Fibroblast of villous mesenchyme (primary cell): ENCODE measurements at places on chromosomes 12 and 14. TPM values are rescaled to one million over a fixed set of nuclear protein-coding genes. Genes with fewer than 3 reads are reported as not detected.

Gene PROX2
- under 0.01 TPM in 1 of 2 replicates, not detected in the other for total RNA-seq

Gene MSI1
- total RNA-seq = not detected in 2 replicates

Gene CEBPE
- not detected in 2 replicates for total RNA-seq

Gene KRT6A
- total RNA-seq = not detected in 2 replicates

Gene RND1
- total RNA-seq = under 0.01 TPM in 1 of 2 replicates, not detected in the other

Gene ASIC1
- total RNA-seq = 1.3 and 1.6 TPM in 2 replicates

Gene DGKA
- total RNA-seq = 34.8 and 45.8 TPM in 2 replicates

Gene ATF1
- total RNA-seq = 27.2 and 33.8 TPM in 2 replicates

Gene SERPINA6
- not detected in 2 replicates for total RNA-seq

Gene C14orf39
- total RNA-seq = under 0.01 TPM in 1 of 2 replicates, not detected in the other

Gene RHNO1
- 28.3 and 38.0 TPM in 2 replicates for total RNA-seq

Gene RPAP3
- 19.0 and 26.3 TPM in 2 replicates for total RNA-seq

Gene ARG2
- 3.9 TPM in 2 replicates for total RNA-seq

Gene GLS2
- total RNA-seq = under 0.01 TPM in 1 of 2 replicates, not detected in the other

Gene LRRC10
- not detected in 2 replicates for total RNA-seq

Gene NAV3
- 96.3 and 206 TPM in 2 replicates for total RNA-seq

Gene SOAT2
- total RNA-seq = not detected in 2 replicates

Gene TSPAN8
- 0.43 TPM in 1 of 2 replicates, not detected in the other for total RNA-seq

Gene VASH1
- total RNA-seq = 3.9 and 5.8 TPM in 2 replicates

- DNase-seq = no peak
Observed at GRCh38 chr12:55652352-55652751, 15.7 kb downstream of the OR10P1 start.

DNA sequence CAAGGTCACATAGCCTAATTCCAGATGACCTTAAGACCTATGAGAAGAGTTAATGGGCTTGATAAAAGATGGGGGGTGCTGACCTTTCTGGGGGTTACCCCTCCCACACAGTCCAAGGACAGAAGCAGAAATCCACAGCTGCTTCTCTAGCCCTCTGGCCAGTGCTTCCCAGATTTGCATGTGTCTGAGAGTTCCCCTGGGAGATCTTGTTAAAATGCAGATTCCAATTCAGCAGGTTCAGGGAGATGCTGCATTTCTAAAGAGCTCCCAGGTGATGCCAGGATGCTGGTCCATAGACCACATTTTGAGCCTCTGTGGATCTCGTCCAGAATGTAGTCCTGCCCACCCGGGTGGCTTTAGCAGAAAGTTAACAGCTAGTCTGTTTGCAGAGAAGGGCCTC is 82.1 kb downstream of the WSCD2 start:
- no peak for DNase-seq

- DNase-seq = no peak
Observed at GRCh38 chr12:130859161-130859560, 12.7 kb upstream of the RAN start.

GRCh38 chr12:5388581-5389535 is 43.0 kb upstream of the NTF3 start:
- DNase-seq = no peak

DNA sequence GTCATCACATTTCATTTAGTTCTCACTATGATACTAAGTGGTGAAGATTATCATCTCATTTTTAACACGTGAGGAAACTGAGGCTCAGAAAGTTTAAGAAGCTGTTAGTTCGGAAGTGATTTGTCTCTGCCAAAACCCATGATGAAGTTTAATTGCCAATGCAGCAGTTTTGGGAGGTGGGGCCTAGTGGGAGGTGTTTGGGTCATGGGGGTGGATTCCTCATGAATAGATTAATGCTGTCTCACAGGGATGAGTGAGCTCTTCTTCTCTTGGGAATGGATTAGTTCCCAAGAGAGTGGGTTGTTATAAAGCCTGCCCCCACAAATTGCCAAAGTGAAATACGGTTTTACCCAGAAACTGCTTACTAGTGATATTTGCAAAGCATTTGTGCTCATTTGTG is 91.5 kb upstream of the IGF1 start:
- no peak for DNase-seq

DNA sequence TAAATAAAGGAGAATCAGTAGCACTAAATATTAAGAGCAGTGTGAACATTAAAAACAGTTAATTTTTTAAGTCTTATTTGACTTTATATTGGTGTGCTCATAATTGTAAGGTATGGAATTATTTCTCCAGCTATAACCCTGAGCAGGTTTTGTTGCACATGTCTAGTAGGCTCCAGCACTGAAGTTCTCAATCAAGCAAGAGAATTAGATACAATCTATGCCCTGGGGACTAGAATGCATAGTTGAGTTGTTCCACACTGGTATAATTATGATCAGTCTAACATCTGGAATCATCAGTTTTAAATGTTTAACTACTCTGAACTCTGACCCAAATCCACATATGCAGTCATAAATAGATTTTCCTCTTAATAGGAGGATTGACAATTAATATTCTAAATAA is 257.8 kb upstream of the ARHGAP5 start:
- no peak for DNase-seq

- DNase-seq = no peak
Observed at GRCh38 chr14:47485421-47485820, 190.0 kb downstream of the MDGA2 start.

GRCh38 chr12:47841501-47841900 is 21.8 kb upstream of the HDAC7 start:
- DNase-seq = peak; percentile 84

GRCh38 chr14:104827177-104828055 is 26.5 kb downstream of the ZBTB42 start:
- peak; percentile 37 for DNase-seq

DNA sequence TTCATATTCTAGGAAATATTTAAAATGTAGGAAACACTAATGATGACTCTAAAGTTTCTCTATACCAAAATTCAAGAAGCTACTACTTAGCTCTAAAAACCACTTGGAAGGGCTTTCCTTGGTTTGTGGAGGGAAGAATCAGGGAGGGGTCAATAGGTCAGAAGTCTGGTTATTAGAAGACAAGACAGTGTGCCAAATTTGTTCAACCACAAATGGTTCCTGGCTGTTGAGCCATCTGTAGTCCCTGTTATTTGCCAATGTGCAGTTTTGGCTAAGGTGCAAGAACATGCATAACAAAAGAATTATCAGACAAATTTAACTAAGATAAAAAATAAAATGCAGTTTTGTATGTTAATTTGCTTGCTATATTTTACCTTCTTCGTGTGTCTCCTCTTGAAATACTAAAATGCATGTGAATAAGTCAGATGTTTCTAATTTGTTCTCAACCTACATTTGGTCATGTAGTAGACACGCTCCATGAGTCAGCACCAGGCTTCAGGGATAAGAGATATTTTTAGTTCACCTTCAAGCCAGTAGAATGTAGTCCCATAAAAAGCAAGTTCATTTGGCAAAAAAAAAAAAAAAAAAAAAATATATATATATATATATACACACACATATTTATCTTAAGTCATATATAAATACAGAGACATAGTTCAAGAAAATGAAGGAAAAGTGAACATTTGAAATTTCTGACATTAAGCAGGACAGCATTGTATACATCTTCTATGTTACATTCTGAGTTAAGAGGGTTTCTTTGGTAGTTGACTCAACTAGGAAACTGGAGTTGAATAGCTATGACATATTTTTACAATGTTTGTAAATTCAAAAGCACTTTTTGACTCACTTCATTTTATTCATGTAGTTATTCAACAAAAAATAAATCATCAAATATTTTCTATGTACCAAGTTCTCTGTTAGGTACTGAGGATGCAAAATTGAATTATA is 123.3 kb downstream of the KCNC2 start:
- peak; percentile 29 for DNase-seq

DNA sequence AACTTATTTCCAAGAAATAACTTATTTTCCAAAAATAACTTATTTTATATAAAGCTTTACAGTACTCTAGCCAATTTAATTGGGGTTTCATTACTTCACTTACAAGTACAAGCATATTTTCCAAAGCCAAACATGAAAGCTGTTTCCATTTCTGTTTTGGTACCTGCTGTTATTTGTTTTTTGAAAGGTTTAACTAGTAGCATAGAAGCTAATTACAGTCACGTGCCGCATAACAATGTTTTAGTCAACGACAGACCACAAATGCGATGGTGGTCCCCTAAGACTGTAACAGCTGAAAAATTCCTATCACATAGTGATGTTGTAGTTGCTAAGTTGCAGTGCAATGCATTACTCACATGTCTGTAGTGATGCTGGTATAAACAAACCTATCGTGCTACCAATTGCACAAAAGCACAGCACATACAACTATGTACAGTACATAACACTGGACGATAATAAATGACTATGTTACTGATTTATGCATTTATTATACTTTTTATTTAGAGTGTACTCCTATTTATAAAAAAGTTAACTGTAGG is 21.7 kb downstream of the PTPN21 start:
- DNase-seq = no peak

DNA sequence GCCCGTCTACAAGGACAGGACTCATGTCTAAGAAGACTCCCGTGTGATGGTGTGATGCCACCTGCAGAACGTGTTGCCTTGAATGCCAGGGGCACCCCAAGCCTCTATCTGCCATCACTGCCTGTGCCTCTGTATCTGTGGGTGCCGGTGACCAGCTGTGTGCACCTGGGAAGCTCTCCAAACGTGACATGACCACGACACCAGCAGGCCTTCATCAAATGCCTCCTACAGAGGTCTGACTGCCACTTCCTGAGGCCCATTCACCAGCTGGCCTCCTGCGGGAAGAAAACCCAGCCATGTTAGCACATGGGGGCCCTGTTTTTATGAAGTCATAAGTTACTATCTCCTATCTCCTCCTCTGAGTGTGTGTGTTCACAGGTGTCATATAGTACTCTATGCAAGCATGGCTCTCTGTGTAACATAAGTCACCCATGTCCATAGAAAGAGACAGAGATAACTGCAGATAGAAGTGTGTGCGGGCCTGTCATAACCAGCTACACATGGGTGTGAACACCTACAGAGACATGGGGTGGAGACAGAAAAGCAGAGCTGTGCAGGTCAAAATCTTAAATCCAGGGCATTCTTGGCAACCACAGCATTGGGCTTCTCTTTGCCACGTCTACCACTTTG is 18.3 kb upstream of the SERPINA4 start:
- no peak for DNase-seq

GRCh38 chr12:83408146-83408545 is 721.4 kb downstream of the TMTC2 start:
- DNase-seq = no peak

DNA sequence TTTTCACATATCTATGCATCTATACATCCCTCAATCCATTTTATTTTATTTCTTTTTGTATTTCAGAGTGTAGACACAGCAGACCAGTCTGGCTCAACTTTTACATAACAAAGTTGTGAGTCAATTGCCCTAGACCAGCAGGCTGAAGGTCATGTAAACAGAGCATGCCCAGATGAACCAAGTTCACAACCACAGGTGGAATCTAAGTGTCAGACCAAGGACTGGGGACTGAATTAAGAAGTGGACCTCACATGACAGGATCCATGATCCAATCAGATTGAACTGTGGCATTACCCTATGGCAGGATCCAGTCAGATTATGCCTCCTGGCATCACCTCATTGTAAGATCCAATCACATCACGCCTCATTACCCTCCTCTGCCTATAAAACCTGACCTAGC is 455.8 kb downstream of the SOX5 start:
- no peak for DNase-seq

GRCh38 chr12:34392741-34393085 is 370.4 kb downstream of the ALG10 start:
- no peak for DNase-seq

GRCh38 chr14:72060460-72060859 is 128.2 kb downstream of the RGS6 start:
- DNase-seq = no peak

GRCh38 chr12:94704452-94705306 is 54.3 kb upstream of the TMCC3 start:
- DNase-seq = peak; percentile 93

GRCh38 chr12:22399464-22400180 is 65.1 kb upstream of the ST8SIA1 start:
- DNase-seq = no peak

DNA sequence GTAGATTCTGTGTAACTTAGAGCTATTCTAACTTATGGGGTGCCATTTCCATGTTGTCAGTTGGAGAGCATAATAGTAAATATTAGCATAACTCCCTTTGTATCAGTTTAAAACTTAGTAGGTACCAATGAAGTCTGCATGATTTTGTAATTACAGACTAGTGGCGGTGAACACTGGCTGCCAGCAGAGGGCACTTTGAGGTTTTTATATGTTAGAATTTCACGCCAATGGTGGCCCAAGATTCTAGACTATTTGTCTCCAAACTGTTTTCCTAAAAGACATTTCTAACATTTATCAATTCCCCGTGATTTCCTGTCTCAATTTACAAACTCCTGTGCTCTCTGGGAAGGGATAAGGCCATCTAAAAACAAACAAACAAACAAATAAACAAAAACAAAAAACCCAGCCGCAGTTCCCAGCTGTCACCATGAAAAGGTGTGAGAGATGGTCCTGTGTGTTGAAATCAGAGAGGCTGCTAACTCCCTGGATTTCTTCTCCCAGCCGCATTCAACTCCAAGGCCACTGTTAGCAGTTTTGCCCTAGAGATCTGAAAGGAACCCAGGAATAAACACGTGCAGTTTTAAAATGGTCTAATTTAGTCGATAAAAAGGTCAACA is 57.6 kb downstream of the BRMS1L start:
- DNase-seq = peak; percentile 38

GRCh38 chr12:29732191-29732590 is 51.6 kb downstream of the TMTC1 start:
- DNase-seq = peak; percentile 35

DNA sequence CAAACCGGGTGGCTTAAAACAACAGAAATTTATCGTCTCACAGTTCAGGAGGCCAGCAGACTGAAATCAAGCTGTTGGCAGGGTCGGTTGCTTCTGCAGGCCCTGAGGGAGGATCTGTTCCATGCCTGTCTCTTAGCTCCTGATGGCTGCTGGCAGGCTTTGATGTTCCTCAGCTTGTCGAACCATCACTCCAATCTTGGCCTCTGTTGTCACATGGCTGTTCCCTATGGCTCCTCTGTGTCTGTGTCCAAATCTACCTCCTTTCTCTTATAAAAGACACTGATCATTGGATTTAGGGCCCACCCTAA is 14.0 kb downstream of the NFATC4 start:
- DNase-seq = no peak

- peak; percentile 70 for DNase-seq
Observed at GRCh38 chr12:43882578-43883178, 46.8 kb downstream of the TMEM117 start.

GRCh38 chr12:129069886-129070285 is 216.6 kb downstream of the GLT1D1 start:
- DNase-seq = no peak

DNA sequence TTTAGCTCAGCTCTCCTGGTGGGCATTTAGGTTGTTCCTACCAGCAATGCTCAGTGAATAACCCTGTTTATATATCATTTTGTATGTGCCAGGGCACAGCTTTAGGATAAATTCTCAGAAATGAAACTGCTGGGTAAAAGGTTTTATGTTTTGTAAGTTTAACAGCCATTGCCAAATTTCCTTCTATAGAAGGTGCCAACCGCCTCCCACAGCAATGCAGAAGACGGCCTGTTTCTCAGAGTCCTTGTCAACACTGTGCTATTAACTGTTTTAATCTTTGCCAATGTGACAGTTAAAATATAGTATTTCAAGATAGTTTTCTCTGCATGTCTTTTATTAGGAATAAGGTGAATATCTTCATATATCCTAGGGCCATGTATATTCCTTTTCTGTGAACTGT is 65.0 kb downstream of the PPP1R13B start:
- DNase-seq = no peak

- DNase-seq = no peak
Observed at GRCh38 chr12:31536672-31537071, 54.3 kb downstream of the DENND5B start.
